ENCODE measurements at places on chromosomes 4 and X.

- DNase-seq, result peak; percentile 16
These were observed 60.2 kb upstream of the PGAM4 start for GRCh38 chrX:78029663-78030062.

GRCh38 chr4:47238667-47239066, 207.3 kb downstream of the GABRB1 start:
- DNase-seq, result no peak

GRCh38 chrX:13087322-13088155, 43.1 kb upstream of the FAM9C start:
- DNase-seq, result peak; percentile 68

- DNase-seq, result no peak
These were observed 28.6 kb upstream of the NSG1 start for GRCh38 chr4:4358093-4358854.

- no peak for DNase-seq
These were observed 16.0 kb downstream of the CTBP1 start for GRCh38 chr4:1232661-1233621.

GRCh38 chr4:82909326-82909725, 8.8 kb downstream of the THAP9 start:
- no peak for DNase-seq

GRCh38 chr4:2284934-2285612, 23.2 kb upstream of the MXD4 start:
- no peak for DNase-seq

DNA sequence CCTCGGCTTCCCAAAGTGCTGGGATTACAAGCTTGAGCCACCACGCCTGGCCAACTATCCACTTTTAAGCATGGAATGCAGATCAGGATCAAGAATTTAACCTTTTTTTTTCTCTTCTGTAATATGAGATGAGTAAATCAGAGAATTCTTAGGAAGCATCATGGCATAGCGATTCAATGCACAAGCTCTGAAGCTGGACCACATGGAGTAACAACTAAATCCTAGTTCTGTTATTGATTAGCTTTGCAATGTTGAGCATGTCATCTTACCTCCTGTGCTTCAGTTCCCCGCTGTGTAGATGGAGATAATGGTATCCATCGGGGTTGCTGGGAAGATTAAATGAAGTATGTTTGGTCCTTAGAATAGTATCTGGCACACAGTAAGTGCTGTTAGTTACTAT, 1.9 kb upstream of the SNX25 start:
- no peak for DNase-seq

DNA sequence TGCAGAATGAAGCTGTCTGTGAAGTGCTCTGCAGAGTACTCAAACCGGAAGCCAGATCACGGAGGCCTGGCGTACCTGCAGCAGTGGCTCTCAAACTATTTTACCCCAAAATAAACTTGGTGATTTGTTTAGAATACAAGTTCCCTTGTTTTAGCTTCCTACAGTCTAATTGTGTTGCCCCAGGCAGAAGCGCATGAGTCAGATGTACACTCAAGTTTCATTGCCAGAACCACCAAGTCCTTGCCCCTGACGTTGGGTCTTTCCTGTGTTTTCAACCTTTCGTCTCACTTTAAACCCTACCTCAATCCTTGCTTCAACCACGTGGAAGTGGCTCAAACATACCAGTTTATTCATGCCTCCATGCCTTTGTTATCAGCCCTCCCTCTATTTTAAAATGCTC, 66.2 kb upstream of the SLC7A11 start:
- DNase-seq, result no peak

All from activated CD4-positive, alpha-beta memory T cell treated with anti-CD3 and anti-CD28 coated beads, Interleukin-2, amount 10 ng/mL, durations not matched to agents 7 days and 5 days (primary cell).